Right ventricle myocardium inferior (tissue), 1 donor: ENCODE measurements at places on chromosomes 13 and 19. TPM values are rescaled to one million over a fixed set of nuclear protein-coding genes. Genes with fewer than 3 reads are reported as not detected.

DNA sequence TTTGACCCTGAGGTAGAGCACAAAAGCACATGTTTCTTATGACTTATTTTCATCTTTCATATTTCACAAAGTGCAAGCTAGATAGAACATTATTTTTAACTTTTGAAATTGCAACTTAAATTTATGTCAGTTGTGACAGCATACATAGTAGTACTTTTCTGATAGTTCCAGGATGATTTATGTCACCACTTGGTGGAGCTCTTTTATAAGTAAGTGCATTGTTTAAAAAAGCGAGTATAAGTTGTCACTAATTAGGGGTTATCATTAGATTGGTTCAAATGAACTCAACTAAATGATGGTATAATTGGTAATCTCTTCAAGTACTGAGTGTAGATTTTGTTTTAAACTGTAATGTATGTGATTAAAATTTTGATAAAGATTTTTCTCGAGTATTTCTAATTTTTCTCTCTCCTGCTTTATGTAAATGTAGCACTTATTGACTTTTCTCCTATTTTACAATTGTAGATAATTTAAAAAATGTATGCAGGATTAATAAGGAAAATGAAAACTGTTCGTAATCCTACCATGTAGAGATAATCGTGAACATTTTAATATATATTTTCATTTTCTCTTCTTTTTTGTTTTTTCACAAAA lies 31.1 kb downstream of the RB1 start:
- no peak for DNase-seq

DNA sequence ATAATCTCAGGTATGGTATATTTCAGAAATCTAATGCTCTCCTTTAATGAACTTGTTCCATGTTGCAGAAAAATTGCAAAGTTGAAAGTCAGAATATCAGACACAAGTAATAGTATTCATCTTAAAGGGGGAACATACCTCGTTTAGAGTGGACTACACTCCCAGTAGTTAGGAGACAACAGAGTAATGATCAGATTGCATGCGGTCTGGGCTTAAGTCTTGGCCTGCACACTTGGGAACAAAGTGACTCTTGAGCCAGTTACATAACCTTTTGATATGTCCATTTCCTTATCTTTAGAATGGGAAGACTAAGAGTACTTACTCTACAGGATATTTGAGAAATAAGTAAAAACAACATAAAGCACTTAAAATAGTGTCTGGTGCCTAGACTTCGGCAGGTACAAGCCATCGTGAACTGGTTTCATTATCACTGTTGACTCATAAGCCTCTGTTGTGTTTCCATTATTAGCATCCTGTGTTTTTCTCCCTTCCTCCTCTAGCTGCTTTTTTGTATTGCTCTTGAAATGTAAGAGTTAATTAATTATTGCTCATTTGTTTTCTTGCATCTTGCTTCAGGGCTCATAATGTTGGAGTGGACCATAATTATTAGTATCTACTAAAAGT lies 53.0 kb downstream of the DPY19L3 start:
- no peak for DNase-seq

- DNase-seq = no peak
Measured at GRCh38 chr19:57802269-57802668, 12.4 kb downstream of the ZNF552 start.

GRCh38 chr13:34425327-34425949 lies 516.6 kb upstream of the NBEA start:
- DNase-seq = no peak

DNA sequence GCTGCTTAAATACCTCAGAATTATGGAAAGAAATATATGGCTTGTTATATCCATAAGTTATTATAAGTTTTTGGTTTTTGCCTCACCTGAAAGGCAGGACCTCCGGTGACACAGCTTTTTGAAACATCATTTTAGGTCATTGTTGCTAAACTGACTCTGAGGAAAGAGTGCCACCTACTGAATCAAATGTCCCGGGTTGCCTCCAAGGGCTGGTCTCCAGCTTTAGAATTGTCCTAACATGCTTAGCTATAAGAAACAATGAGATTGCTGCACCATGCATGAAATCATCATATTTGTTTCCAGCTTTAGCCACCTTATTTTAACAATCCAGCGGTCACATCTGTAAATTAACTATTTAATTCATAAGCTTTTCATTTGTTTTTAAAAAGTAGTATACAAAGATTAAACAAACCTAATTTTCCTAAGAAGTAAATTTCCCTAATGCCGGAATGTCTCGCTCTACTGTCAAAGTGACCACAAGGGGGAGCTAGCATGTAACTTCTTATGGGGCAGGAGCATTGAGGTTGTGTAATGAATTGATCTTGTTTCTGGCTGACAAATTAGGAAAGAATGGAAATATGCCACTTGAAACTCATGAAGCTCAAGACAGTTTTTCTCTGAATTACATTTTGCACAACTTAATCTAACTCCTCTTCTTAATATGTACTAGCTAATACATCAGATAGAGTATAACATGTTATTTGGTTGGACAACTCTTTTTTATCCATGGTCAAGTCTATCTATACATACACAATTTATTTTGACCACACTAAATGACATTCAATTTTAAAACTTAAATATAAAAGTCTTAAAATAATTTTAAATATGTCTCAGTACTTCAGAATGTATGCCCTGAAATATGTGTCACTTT lies 6.7 kb upstream of the PCDH17 start:
- DNase-seq = no peak

- DNase-seq = no peak
Measured at GRCh38 chr19:34353546-34353945, 11.4 kb upstream of the GPI start.

GRCh38 chr13:59906413-59907049 lies 257.2 kb downstream of the DIAPH3 start:
- DNase-seq = no peak

- peak; percentile 99 for DNase-seq
Measured at GRCh38 chr19:48720613-48721296, 1.2 kb upstream of the MAMSTR start.

DNA sequence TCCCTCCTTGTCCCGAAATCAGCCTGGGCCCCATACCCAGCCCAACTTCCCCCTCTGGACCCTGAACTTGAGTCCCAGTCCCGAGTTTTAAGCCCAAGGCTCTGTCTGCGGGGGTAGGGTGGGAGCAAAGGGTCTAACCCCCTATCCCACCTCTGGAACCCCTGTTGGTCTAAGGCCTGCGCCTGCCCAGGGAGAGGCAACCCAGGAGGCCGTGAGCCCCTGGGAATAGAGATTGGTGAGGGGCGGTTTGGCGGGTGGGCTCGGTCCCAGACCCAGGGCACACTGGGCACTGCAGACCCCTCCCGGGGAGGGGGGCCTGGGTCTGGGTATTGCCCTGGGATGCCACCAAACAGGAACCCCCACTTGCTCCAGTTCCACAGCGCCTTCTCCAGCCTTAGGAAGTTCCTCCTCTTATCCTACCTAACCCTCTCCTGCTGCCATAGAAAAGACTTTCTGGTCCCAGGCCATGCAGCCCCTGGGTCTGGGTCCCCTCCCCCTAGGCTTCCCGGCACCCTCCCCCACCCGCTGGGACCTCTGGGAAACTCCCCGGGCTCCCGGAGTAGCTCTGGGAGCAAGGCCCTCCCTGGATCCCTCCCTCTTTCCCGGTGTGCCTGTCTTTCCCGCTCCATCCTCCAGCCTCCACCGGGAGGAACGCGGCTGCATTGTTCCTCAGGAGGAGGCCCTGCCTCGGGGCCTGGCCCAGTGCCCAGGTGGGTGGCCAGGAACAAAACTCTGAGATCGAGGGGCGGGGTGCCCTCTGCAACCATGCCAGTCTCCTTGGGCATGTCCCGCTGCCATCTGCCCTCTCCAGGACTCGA lies 33.6 kb upstream of the NANOS3 start:
- peak; percentile 62 for DNase-seq

DNA sequence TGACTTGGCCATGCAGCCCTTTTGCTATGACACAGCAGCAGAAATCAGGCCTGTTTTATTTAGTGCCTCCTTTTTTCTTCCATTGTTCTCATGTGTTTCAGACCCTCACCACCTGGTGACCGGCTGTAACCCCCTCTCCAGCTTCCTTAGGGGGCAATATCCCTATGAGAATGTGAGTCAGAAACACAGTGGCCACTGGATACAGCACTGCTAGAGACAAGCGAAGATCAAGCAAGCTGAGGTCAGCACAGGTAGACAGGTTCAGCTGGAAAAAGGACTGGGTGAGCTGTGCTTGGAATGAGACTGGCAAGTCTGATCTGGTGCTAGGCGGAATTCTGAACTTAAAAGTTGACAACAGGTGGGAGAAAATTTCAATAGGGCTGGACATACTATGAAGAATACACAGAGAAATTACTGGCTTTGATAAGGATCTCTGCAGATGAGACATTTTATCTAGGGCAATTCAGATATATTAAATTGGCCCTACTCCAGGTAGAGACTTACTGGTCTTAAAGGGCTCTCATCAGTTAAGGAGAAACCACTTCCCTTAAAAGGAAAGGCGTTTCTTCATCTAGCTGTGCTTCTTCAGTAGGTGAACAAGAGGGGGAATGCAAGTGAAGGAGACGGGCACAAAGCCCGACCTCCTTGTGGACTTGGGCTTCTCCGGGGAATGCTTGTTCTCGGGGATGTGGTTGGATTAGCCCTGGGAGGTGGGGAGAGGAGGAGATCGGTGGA lies 83.3 kb downstream of the ERCC5 start:
- DNase-seq = no peak

DNA sequence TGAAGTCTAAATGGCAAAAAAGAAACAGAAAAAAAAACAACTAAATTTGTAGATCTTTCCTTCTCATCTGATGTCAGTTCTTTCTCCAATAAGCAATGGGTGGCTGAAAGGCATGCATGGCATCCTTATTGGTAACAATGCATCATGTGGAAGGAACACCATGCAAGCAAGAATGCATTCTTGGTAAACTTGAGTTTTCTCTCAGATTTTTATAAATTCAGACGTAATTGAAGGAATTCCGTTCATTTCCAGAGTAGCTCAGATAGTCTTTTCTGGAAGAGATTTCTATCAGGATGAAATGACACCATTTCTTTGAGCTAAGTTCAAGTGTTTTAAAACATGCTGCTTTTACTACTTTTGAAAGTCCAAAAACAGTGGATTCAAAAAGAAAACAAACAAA lies 373.0 kb downstream of the COG6 start:
- no peak for DNase-seq

- DNase-seq = no peak
Measured at GRCh38 chr13:38444904-38445303, 95.3 kb downstream of the UFM1 start.

GRCh38 chr13:22108283-22108942 lies 437.5 kb downstream of the FGF9 start:
- DNase-seq = no peak

DNA sequence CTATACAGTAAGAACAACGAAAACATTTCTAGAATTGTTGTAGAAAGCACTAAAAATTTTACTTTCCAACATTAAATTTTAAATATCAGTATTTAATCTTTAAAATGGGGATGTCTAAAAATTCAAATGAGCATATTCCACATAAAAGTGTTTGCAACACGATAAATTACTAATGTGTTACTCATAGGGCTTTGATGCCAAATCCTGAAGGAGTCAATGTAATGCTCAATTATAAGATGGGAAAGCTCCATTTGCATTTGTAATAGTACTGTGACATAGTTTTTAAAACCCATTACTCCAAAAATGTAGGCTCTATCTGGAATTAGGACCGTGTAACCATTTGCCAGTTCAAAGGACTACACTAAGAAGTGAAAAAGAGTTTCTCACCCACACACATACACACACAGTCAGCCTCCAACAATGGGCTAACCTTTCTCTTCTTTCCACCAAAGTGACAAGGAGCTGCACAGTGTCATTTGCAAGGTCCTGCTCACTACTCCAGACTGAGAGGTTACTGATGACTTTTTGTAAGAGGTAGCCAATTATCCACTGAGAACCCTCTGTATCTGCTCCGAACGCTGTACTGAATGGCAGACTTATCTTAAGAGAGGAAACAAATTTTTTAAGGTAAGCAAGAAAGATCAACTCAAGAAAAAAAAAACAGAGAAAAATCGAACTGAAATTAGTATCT lies 26.1 kb upstream of the EEF1AKMT1 start:
- DNase-seq = no peak

GRCh38 chr13:38687246-38688229 lies 661 bp downstream of the FREM2 start:
- DNase-seq = no peak

DNA sequence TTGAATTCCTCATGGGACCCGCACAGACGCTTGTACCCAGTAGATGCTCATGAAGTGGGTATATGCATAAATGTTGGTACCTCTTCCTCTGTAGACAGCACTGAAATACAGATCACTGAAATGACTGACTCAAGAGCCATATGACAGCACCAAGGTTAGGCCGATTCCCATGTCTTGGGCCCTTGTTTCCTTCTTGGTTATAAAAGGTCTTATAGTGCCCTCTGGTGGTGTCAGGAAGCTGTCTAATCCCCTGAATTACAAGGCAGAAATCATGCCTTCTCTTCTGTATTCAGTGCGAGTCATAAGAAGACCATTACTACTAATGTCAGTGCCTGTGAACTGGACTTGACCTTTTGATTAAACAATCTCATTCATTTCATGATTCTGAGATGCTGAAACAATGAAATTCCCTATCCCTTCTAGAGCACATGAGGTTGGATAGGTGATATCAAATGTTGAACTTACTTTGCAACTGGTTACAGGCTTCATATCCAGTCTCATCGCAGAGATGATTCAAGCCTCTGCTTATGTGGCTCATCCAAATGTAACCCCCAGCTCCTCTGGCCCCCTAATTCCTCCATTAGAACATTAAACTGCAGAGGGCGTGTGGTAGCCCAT lies 59.7 kb downstream of the SPATA13 start:
- no peak for DNase-seq

DNA sequence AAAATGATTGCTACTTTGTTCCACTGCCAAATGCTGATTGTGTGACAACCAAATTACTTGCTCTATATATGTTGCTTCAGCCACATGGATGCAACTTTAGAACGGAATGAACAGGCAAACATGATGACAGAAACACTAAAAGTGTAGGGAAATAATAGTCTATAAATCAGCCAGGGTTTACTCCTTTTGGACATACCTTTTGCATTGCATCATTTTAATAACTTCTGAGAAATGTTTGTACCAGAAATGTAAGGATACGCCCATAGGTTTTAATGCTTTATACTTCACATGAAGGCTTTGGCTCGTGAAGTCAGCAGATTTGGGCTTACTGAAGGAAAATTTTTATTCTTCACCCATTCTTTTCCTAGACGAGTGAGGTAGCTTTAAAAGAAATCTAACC lies 141.0 kb downstream of the POSTN start:
- no peak for DNase-seq

GRCh38 chr19:32676186-32676894 lies 692 bp downstream of the RGS9BP start:
- peak; percentile 69 for DNase-seq

Gene ZNF208
- total RNA-seq = 23.6 TPM

Gene CYP4F12
- 5.8 TPM for total RNA-seq

Gene IGSF23
- not detected for total RNA-seq

Gene NKPD1
- not detected for total RNA-seq

Gene RNU6-9
- total RNA-seq = not detected

Gene TBXA2R
- total RNA-seq = 4.1 TPM

Gene NXNL1
- not detected for total RNA-seq

Gene SSC5D
- 3.4 TPM for total RNA-seq
